ENCODE measurements at places on chromosomes 13 and 19.

- peak; percentile 98 for DNase-seq
Measured at GRCh38 chr19:49487277-49488045, at the start of gene RPL13A. Gene RPL13A, plus strand, starts transcription at chr19:49487608. Its CDS starts 22 bp downstream, at chr19:49487630.

DNA sequence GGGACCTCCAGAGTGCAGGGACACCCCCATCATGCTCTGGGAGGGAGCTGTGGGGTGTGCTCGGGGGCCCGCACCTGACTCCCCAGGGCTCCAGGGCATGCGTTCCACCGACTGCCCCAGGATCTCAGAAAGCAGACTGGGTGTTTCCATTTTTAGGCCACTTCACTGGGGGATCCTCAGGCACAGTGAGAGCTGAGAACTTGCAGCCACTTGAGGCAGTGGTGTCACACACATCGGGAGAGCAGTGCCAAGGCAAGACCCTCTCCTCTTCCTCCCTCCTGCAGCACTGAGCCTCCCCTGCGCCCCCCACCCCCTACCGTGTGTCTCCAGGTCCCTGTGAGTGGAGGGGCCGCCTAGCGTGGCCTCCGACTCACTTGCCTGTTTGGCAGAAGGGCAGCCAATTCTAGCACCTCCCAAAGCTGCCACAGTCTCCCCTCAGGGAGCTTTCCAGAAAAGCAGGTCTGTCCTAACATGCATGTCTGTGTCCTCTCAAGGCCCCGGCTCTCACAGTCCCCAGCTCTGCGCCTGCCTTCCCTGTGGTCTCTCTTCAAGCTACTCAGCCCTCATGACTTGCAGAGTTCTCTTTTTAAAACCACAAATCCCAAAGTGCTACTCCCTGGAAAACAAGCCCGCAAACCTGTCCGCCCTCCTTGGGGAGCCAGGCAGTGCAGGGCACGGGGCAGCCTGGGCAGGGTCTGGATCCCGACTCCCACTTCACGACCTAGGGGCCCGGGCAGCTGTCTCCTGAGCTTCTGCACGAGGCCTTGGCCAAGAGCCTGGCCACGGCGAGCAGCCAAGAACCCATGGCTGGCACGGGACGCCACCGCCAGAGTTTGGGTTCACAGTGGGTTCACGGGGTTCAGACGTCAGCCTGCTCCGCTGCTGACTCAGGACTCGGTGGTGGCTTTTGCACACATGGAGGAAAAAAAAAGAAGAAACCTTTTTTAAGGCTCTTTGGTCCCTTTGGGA is 94.1 kb downstream of the STK24 start:
- no peak for DNase-seq

DNA sequence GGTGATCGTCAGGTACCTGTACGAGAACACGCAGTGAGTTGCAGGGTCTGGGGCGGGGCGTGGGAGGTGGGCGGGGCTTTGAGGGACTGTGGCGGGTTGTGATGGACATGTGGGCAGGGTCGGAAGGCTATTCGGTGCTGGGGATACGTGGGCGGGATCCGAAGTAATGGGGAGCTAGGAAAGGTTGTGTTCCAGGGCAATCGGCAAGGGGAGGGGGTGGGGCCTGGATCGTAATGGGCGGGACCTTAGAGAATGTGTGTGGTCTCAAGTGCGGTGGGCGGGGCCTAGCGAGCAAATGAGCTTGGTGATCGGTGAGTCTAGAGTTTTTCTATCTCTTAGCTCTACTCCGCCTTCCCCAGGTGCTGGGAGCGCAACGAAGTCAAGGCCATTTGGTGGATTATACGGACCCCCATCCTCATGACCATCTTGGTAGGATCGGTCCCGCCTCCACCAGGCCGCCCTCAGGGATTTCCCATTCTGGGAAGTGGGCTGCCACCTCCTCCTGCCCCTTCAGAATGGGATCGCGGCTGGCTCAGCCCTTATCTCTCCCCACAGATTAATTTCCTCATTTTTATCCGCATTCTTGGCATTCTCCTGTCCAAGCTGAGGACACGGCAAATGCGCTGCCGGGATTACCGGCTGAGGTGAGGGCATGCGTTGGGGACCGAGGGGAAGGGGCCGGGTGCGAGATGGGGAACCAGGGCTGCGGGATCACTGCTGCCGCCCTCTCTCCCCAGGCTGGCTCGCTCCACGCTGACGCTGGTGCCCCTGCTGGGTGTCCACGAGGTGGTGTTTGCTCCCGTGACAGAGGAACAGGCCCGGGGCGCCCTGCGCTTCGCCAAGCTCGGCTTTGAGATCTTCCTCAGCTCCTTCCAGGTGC is 9.6 kb downstream of the GIPR start:
- no peak for DNase-seq

- DNase-seq: peak; percentile 34
Measured at GRCh38 chr13:84192125-84192524, 309.9 kb upstream of the SLITRK1 start.

GRCh38 chr13:75302071-75302698 is 179.8 kb downstream of the TBC1D4 start:
- no peak for DNase-seq

DNA sequence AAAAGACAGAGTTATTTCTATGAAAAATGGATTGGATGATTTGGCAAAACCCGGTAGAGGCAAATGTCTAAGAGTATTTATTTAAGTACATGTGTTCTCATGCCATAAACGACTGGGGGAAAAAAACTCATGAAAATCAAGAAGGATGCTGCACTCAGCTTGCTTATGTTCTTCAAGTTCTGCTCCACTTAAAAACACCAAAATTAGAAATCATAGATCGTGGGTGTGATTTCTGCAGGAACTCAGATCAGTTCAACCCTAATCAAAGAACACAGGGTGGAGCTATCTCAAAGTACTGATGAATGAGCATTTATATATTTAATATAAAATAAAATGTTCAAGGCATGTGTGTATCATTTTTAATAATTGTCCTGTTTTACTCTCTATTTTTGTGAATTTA is 103.8 kb downstream of the FGF14 start:
- DNase-seq: no peak

DNA sequence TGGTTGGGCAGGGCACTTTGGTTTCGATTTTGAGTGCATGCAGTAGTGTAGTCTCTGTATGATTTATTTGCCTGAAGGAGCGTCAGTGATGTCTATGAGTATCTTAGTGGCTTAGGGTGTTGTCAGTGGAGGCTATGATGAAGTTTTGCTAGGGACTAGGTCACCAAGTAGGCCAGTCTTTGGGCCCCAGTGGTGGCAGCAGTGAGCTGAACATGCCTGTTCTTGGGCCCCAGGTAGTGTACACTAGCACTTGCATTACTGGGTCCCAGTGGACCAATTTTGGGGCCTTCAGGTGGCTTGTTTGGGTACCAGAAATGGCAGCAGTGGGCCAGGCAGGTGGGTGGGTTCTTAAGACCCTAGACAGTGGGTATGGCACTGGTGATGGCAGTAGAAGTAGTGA is 598.7 kb upstream of the SPRY2 start:
- DNase-seq: no peak

DNA sequence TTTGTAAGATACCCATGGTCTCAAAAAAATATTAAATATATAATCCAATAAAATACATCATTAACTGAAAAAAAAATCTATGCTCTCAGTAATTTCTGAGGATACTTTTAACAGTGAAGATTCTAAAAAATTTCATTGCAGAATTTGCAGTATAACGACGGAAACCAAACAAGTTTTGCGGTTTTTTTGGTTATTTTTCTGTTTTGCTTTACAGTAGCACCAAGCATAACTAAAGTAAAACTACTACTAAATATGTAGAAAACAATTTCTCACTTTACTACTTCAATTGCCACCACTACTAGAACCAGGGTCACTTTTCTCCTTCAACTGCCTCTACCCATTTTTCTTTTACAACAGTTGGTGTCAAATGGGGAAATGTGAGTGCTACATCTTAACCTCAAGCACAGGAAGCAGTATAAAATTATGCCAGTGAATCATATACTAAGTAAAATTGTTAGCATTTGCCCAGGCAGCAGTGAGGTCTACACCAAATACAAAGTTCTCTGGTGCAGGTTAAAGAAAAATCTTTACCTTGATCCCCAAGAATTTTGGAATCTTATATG is 24.1 kb downstream of the MICU2 start:
- DNase-seq: no peak

DNA sequence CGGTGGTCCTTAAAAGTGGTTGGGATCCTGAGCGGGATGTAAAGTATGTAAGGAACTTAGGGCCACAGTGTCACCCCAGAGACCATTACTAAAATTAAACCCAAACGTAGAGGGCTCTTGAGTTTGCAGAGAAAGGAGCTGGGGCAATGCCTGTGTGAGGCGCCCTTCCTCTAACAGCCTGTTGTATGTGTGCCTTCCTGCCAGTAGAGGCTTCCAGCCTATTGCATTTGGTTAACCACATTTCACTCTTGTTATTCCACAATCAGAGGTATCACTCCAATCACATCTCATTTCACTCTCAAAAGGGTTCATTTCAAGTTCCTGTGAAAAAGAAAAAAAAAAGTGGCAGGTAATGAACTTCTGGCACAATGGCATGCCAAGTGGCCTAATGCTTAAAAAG is 29.4 kb downstream of the DIAPH3 start:
- DNase-seq: no peak

DNA sequence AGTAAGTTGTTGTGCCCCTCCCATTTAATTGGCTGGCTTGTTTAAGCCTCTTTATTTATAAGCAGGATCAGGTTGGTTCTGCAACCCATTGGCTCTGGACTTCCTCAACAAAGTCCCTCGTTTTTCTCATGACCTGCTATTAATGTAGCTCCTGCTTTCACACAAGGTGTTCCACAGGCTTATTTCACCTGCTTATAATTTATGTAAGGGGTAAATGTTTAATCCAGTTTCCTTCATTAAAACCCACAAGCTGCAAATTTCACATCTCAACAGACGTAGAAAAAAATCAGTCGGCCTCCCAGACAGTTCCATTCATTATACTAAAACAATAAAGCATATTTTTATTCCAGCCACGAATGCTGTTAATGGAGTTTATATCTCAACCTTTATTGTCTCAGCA is 86.1 kb downstream of the TBC1D4 start:
- no peak for DNase-seq

GRCh38 chr19:40369797-40370196 is 20.2 kb downstream of the HIPK4 start:
- DNase-seq: no peak

GRCh38 chr13:75841905-75842304 is 205.8 kb downstream of the LMO7 start:
- DNase-seq: no peak

DNA sequence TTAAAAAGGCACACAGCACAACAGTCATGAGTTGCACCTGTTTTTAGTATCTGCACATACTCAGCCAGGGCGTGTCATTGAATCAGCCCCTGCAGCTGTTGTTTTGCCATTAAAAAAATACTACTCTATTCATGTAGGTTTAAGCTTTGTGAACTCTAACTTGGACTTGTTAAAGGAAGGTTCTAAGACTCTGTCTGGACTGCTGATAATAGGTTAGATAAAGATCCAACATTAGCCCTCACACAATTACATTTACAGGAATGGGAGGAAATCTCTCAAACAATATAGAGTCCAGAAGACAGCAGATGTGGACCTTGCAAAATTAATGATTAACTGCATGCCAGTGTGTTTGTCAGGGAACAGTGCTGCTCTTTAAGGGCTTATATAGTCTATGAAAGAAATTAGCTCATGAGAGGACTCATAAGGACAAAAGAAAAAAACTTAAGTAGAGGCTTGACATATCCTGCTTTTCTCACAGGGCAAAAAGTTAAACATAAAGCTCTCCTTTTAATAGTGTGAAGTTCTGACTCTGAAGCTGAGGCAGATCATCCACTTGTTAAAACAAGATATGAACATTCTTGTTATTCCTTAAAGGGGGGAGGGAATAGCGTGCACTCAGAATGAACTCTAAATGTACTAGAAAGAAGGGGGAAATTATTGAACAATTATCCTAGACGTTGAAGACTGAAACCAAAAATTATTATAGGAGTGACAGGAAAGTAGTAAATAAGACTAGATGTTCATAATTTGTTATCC is 243.6 kb downstream of the NDFIP2 start:
- no peak for DNase-seq

- DNase-seq: peak; percentile 41
Measured at GRCh38 chr19:34120846-34121639, 51.3 kb upstream of the LSM14A start.

GRCh38 chr13:36421447-36421846 is 10.8 kb upstream of the CCNA1 start:
- no peak for DNase-seq

- DNase-seq: no peak
Measured at GRCh38 chr13:28607187-28607955, 51.6 kb upstream of the POMP start.

GRCh38 chr13:72258340-72258981 is 391.5 kb upstream of the DACH1 start:
- DNase-seq: no peak

GRCh38 chr19:46755853-46756543 is 9.7 kb upstream of the STRN4 start:
- DNase-seq: no peak

DNA sequence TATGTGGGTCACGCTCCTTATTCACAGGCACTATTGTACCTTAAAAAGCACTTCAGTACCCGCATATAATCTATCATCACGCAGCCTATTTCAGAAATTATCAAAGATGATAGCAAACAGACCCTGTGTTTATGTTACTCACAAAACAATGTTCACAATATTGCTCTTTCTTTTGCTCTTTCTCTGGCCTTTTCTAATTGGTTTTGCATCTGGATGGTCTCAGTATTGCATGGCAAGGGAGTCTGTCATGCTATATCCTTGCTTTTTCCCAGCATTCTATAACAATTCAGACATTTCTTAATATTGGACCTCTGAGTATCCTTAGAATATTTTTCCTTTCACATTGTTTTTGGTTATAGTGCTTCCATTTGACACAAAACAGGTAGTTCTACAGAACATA is 541.8 kb upstream of the KLF12 start:
- no peak for DNase-seq

- DNase-seq: no peak
Measured at GRCh38 chr13:40446365-40446764, 220.1 kb downstream of the FOXO1 start.

DNA sequence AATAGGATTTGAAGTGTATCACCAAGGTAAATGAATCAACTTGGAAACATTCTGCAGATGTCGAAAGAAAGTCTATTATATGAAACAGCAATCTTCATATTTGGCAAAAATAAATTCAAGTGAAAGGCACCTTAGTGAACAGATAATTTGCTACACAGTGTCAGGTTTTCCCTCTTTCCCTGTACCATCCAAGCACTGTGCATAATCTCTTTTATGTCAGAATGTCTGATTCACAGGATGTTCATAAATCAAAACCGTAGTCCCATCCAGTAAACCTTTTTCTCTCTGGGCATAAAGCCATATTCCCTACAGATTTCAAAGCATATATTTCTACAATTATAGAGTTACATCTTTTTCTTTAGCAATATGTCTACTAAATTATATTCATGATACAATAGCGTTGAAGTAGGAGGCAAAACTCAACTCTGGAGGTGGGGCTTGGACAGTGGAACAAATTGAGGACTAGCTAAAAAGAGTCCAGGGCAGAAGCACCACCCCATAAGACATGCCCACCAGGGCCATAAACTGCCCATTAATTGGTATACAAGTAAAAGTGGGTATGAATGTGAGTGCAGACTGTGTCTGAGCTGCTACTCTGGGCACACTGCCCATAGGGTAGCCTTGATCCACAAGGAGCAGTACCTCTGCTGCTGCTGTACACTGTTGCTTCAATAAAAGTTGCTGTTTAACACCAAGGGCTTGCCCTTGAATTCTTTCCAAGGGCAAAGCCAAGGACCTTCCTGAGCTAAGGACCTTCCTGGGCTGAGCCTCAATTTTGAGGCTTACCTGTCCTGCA is 72.1 kb upstream of the MYCBP2 start:
- no peak for DNase-seq

- DNase-seq: no peak
Measured at GRCh38 chr19:49339301-49340068, 4.3 kb downstream of the CD37 start.

- no peak for DNase-seq
Measured at GRCh38 chr19:43430142-43430710, 15.5 kb downstream of the TEX101 start.

Data from urothelium cell line (cell line).